ENCODE measurements at places on chromosomes 7 and 10.

- DNase-seq, result no peak
These were observed 27.1 kb downstream of the BTBD16 start for GRCh38 chr10:122298206-122298597.

DNA sequence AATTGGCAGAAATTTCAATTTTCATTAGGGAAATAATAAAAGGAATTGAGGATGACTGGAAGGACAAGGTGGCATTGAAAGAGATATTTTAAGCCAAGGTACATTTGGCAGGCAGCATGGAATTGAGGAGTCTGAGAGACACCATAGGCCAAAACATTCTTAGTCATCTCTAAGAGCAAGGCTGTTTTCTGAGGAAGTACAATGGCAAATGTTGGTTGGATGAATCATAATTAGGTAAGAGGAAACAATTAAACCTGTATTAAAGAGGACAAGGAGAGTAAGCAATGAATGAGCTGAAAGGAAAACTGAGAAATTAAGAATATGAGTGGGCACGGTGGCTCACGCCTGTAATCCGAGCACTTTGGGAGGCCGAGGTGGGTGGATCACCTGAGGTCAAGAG is 86.3 kb downstream of the MRPL32 start:
- no peak for DNase-seq

DNA sequence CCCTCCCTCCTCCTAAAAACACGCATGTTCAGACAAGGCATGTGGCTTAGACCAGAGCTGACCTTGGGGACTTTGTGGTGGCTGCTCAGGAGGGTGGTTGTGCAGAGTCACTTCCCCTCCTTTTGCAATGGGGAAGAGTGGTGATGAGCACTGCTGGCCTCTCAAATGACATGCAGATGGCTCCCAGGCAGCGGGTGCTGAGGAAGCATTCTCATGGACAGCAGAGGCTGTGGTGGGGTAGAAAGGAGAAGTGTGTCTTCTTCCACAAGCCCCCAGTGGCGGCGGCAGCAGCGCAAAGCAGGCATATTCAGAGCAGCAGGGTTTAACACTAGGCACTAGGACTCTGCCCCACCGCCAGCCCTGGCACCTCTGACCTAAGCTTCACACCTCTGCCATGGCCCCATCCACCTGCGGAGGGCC is 105.9 kb upstream of the ANLN start:
- peak; percentile 37 for DNase-seq

DNA sequence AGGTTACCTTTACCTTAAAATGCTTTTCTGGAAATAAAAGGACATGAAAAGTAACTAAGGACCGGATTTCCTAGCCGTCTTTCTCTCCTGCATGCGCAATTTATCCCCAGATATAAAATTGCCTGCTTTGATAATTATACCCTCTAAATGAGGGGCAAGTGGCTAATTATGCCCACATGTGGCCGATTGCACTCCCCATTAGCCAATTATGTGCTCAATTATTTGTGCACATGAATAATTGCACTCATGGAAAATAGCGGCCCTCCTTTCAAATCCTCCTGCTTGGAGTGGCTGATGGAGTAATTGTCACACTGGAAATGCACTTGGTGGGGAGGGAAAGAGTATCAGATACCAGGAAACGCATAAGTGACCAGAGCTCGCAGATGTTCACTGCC is 66.4 kb upstream of the ATRNL1 start:
- no peak for DNase-seq

DNA sequence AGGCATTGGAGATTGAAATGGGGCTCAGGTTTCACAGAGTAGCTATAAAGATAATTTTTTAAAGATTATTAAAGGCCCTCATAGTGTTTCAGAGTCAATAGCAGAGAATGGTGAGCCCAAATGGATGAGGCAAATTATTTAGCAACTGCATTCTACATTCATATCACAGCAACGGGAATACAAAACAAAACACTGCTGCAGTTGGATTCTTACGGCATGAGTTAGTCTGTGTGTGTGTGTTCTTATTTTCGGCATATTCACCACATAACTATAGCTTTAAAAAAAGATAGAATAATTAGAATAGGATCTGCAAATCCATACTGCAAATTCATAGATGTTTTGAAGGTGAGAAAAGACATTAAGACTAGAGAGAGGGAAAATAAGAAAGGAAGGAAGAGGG is 66.0 kb downstream of the SUGCT start:
- no peak for DNase-seq

DNA sequence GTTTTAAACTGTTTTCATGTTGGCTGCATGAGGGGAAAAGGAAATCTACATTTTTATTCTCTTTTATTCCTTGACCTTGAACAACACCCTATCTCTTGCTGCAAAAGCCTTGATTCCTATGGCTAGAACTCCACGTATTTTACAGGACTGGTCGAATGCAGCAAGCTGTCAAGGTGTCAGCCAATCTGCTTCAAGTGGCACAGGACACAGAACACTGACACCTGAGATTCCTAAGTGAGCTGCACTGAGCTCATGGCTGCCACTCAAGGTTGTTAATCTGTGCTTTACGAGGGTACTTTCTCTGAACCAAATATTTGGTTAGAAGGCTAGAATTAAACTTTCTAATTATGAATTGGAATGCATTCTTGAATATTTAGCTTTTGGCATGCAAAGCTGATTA is 349.7 kb upstream of the COBL start:
- DNase-seq, result no peak

- no peak for DNase-seq
These were observed 11.5 kb downstream of the STEAP1 start for GRCh38 chr7:90165724-90166123.

All from K562 (cell line).